Astrocyte of the spinal cord (primary cell): ENCODE measurements at places on chromosomes 11 and 22.
A peak's percentile ranks its signal among the peaks of the same experiment; 100 is the strongest.

DNA sequence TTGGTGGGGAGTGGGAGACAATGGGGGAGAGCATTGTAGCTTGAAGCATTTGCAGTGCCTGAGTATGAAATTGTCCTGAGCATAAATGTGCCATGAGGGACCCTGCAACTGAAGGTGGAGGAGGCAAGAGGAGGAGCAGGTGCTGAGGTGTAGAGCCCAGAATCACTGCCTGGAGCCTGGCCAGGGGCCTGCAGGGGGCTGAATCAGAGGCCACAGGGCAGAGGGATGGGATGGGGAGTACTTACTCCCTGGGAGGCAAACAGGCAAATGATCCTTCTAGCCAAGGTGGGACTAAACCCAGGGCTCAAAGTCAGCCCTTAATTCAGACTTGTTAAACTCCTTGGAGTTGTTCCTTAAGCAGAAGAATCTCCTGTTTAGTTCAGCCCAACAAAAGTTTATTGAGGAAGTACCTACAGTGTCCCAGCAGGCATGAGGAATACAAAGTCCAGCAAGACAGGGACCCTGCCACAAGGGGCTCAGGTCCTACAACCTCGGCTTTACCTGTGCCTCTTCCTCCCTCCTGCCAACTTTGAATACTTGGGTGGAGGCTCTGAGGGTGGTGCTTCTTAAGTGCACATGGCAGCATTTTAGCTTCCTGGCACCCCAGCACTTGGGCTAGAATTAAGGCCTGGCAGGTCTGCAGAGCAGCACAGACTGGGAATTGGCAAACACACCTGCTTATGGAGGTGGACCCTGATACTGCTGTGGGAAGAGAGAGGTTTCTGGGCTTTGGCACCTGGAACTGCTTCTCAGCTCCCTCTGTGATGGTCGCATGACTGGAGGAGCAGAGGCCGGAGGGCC, 20.0 kb downstream of the MICAL2 start:
- no peak for DNase-seq

- peak; percentile 93 for DNase-seq
Measured at GRCh38 chr11:9138612-9139579, 47.5 kb upstream of the SCUBE2 start.

DNA sequence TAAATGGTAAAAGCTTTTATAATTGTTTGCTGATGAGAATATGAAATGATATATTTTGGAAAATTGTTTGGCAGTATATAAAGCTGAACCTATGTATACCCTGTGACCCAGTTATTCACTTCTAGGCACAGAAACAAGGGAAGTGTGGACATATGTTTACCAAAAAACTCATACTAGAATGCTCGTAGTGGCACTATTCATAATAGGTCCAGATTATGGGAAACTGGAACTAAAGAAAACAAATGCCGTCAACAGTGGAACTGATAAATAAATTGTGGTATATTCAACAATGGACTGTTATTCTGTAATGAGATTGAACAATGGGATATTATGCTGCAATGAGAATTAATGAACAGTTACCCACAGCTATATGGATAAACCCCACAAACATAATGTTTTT, 32.8 kb downstream of the CSTPP1 start:
- no peak for DNase-seq

GRCh38 chr22:26656891-26657851, at the start of gene MIAT:
MIAT (plus strand) TSS chr22:26657588.
- no peak for DNase-seq

DNA sequence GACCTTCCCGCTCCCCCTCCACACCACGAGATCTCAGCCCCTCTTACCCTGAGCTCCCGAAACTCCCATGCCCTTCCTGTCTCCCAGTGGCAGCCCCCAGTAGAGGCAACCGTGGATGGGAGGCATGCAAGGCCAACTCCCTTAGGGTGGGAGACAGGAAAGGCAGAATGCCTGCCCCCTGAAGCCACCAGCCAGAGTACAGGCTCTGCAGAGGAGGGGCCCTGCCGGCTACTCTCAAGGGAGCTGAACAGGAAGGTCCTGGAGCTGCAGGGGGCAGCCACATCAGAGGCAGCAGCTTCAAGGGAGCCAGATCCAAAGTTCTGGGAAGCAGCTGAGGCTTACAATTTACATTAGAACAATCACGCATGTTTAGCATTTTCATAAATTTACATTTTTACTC, 38.3 kb downstream of the PDE2A start:
- no peak for DNase-seq

GRCh38 chr11:6895010-6895409, 2.7 kb upstream of the OR2D2 start:
- DNase-seq: no peak

GRCh38 chr11:94283678-94284077, 20.7 kb upstream of the IZUMO1R start:
- DNase-seq: no peak

DNA sequence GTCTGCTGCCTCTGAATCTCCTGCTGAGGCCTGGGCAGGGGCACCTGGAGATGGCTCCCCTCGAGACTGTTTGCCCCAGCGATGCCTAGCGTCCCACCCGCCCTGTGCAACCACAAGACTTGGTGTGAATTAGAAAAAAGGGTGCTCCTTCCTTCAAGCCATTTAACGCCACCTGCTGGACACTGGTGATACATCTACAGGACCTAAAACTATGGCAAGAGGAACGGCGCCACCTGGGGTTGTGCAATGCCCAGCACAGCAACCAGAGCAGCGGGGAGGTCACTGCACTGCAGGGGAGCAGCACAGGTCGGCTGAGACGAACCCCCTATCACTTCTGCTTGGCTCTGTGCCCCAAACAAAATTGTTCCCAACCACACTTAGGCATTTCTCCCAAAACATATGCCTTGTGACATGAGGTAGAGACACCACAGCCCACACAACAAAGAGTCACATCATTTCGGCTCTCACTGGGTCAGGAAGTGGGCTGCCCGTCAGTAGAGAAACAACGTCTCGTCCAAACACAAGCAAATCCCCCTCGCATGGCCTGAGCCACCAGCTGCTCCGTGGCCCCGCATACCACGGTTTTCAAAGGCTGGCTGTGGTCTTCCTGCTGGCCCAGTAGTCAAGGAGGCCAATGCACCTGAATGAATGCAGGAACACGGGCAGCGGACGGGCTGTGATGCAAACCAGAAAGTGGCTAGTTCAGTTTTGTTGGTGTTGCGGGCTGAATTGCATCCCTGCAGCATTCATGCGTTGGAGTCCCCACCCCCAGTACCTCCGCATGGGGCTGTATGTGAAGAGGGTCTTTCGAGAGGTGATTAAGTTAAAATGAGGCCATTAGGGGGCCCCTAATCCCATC, 171.9 kb downstream of the SHANK2 start:
- peak; percentile 58 for DNase-seq

DNA sequence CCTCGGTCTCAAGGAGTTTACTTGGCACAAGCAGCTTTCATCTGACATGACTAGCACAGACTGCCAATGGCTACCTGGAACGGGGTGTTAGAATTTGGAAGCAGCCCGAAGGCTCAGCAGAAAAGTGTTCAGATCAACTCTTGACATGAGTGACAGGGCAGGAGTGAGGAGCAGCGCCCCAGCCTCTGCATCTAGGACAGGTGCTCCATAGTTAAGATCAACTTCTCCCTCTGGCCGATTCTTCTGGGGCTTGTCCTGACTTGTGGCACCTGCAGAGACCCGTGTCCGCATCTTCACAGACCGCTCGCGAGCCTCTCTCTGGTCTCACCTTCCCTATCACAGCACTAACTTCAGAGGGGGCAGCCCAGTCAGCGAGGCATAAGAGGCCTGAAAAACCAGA, 42.5 kb upstream of the CHKA start:
- DNase-seq: no peak

DNA sequence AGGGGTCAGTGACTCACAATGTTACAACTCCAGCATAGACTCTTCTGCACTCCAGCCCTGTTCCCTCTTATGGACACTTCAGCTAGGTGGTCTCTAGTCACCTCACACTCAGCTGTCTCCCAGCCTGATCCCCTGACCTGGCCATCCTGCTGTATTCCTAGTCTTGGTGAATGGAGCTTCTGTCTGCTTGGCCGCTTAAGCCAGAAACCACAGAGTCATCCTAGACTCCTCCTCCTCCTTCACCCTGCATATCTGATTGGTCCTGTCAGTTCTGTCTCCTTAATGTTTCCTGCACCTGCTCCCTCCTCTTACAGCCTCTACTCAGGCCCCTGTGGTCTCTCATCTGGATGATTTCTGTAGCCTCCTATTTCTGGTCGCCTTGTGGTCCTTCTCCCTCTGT, 144.9 kb downstream of the HIPK3 start:
- DNase-seq: no peak

GRCh38 chr11:130601764-130602460, 153.5 kb downstream of the ADAMTS15 start:
- no peak for DNase-seq

DNA sequence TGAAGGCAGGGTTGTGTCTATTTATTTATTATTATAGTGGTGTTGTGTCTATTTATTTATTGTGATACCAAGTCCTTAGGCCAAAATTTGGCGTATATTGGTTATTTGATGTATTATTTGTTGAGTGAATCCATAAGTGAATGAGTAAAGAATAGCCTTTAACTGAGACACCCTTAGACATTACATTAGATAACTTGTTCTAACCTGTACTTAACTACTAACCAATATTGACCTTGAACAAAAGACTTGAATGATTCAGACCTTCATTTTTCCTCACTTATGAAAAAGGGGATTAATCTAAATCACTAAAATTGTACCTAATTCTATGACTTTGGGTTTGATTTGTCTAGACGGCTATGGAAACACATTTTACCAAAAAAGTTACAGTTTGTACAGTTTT, 370.5 kb downstream of the JRKL start:
- DNase-seq: no peak

GRCh38 chr11:28104984-28105383, 3.0 kb downstream of the KIF18A start:
- DNase-seq: no peak

GRCh38 chr22:22694106-22694505, 49.7 kb downstream of the GGTLC2 start:
- DNase-seq: no peak

GRCh38 chr22:37416389-37416788, 10.9 kb downstream of the ELFN2 start:
- no peak for DNase-seq

- no peak for DNase-seq
Measured at GRCh38 chr22:43798492-43798891, 13.6 kb downstream of the EFCAB6 start.

GRCh38 chr11:38100836-38101462, 1502.9 kb upstream of the RAG2 start:
- DNase-seq: no peak

- no peak for DNase-seq
Measured at GRCh38 chr11:44472916-44473315, 92.5 kb upstream of the CD82 start.

- peak; percentile 44 for DNase-seq
Measured at GRCh38 chr11:3808861-3809623, 682 bp downstream of the PGAP2 start.

- DNase-seq: no peak
Measured at GRCh38 chr22:25134451-25134850, 65.2 kb upstream of the CRYBB3 start.

DNA sequence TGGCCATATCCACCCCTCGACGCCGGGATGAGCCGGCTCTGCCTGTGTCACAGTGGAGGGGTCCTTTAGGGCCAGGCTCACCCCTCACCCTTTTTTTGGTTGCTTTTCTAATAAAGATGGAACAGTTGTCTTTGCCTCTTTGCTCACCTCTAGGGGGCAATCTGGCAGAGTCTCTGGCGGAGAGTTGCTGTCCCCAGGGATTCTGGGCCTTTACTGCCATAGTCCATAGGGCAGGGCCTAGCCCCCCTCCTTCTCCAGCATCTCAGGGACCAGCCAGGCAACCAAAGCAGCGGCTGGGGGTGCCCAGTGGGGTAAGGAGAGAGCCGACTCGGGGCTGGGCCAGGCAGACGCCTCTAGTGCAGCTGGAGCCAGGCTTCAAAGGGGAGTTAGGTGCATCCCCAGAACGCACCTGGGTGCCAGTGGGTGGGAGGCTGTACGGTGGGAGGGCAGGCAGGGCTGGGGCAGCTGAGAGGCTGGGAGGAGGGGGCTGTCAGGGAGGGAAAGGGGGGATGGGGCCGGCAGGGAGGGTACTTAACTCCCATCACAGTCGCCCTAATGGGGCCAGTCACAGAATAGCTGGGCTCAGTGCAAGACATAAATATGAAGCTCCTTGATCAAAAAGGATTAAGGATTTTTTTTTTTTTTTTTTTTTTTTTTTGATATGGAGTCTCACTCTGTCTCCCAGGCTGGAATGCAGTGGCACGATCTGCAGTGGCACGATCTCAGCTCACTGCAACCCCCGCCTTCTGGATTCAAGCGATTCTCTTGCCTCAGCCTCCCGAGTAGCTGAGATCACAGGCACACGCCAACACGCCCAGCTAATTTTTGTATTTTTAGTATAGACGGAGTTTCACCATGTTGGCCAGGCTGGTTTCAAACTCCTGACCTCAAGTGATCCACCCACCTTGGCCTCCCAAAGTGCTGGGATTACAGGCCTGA, 2.5 kb upstream of the SUSD2 start:
- DNase-seq: no peak

- no peak for DNase-seq
Measured at GRCh38 chr22:46317646-46318045, 17.9 kb upstream of the TRMU start.

DNA sequence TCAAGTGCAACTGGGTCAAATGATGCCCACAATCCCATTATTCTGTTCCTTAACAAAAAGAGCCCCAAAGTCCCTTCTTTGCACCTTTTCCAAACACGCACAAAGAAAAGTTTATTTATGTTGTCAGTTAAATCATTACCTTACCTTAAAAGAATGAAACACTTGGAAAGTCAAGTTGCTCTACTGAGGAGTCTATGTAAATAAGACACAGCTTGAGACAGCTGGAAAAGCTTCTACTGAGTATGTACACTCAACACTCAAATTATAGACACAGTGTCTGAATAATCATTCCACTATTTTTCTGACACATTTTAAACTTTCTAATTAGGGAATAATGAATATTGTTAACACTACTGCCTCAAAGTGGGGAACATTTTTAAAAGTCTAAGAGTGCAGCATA, 21.6 kb upstream of the PHLDA2 start:
- peak; percentile 54 for DNase-seq

DNA sequence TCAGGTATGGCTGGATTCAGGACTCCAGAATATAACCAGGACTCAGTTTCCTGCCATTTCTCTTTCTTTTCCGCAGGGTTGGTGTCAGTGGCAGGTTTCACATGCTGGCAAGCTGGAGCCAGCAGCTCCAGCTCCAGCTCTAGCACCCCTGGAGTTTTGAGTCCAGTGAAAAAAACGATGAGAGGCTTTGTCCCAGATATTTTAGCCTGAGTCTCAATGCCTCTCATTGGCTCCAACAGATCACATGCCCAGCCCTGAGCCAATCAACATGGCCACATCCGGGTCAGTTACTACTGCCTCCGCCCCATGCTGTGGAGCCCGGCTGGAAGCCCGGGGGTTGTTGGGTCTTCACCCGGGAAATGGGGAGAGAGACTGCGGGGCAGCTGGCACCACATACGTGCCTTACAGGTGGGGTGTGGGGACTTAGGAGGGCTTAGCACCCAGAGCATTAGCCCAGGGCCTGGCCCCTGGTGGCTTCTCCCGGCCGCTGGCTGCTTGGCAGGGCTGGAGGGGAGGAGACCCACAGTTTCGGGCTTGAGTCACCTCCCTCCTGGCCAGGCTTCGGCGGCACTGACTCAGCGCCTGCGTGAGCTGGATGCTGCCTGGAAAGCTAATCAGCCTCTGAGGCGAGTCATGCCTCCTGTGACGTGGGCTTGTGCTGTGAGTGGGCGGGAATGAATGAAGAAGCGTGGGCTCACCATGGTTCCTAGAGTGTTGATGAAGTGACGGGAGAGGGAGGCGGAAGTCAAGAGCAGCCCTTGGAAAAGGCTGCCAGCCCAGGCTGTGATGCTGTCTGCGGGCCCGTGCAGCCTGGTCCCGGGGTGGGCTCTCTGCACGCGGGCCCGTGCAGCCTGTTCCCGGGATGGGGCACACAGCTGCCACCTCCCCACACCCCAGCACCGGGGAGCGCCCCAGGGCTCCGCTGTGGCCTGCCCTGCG, 15.3 kb upstream of the MRTFA start:
- DNase-seq: peak; percentile 99
